ENCODE measurements at places on chromosomes 7 and 10.

- peak; percentile 75 for DNase-seq
Measured at GRCh38 chr7:11341285-11341944, 367.7 kb downstream of the PHF14 start.

DNA sequence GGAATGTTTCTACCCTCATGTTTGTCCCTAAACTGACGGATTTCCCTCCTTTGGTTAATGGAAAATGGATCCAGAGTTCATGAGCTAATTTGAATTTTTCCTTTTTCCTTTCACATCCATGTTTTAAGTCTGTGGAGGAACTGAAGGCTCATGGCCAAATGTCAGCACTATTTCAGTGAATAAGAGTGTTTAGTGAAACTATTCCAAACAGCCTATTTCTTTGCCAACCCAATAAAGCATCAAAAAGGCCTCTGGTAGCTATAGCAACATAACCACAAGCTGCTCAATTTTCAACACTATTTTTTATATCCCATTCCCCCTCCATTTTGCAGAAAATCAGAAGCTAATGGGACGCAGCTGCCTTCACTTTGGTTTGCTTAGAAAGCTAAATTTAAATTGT lies 1454.1 kb downstream of the GATA3 start:
- DNase-seq = no peak

GRCh38 chr10:50410066-50410811 lies 158.9 kb upstream of the ASAH2 start:
- peak; percentile 1 for DNase-seq

GRCh38 chr7:28330384-28331070 lies 81.8 kb upstream of the CREB5 start:
- peak; percentile 17 for DNase-seq

GRCh38 chr7:129882531-129882930 lies 70.2 kb downstream of the UBE2H start:
- no peak for DNase-seq

- no peak for DNase-seq
Measured at GRCh38 chr7:121570365-121570764, 174.3 kb upstream of the FAM3C start.

DNA sequence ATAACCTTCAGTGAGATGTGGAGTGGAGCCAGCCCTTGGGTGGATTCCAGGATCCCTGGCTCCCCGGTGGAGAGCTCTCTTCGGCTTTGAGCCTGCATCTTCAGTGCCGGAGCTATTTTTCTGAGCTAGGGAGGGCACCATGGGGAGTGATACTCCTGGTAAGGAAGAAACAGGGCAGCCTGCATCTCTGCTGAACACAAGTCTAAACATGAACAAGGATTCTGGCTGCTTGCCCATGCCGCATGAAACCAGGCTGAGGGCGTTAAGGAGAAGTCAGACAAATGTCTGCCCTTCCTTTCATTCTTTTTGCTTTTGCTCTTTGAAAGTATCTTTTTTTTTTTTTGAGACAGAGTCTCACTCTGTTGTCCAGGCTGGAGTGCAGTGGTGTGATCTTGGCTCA lies 60.4 kb downstream of the EVX1 start:
- DNase-seq = no peak

- DNase-seq = no peak
Measured at GRCh38 chr7:27068259-27068658, 27.5 kb downstream of the HOXA1 start.

- DNase-seq = no peak
Measured at GRCh38 chr7:143256325-143256724, 6.9 kb upstream of the GSTK1 start.

GRCh38 chr7:129468087-129468486 lies 33.9 kb downstream of the STRIP2 start:
- DNase-seq = no peak

DNA sequence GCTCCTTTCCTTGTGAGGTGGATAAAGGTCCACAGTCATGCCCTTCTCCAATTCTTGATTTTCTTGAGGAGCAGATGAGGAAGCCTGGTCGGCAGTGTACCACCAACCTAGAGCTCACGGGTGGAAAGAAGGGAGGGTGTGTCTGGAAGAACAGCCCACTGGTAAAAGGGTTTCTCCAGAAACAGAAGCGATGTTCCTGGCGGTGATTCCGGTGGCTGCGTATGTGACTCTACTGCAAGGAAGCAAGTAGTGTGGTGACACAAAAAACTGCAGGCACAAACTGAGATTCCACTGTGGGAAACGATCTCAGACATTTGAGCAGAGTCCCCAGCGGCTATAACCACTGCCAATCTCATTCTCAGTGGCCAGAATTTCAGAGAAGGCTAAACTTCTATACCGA lies 65.9 kb upstream of the ATP6V0A4 start:
- no peak for DNase-seq

- DNase-seq = no peak
Measured at GRCh38 chr7:22632674-22633073, 94.3 kb upstream of the IL6 start.

- DNase-seq = no peak
Measured at GRCh38 chr7:28483908-28484605, 71.7 kb downstream of the CREB5 start.

- no peak for DNase-seq
Measured at GRCh38 chr10:129861776-129862531, 102.1 kb downstream of the EBF3 start.

- peak; percentile 71 for DNase-seq
Measured at GRCh38 chr10:123301077-123301857, 147.1 kb downstream of the BUB3 start.

- no peak for DNase-seq
Measured at GRCh38 chr10:27445070-27445469, 59.0 kb upstream of the RAB18 start.

GRCh38 chr10:69624245-69624786 lies 5.7 kb upstream of the FAM241B start:
- no peak for DNase-seq

- DNase-seq = no peak
Measured at GRCh38 chr7:25313526-25313925, 85.2 kb upstream of the NPVF start.

- peak; percentile 23 for DNase-seq
Measured at GRCh38 chr10:71073451-71074175, 138.8 kb upstream of the UNC5B start.

GRCh38 chr10:131654471-131655087 lies 246.2 kb upstream of the PPP2R2D start:
- DNase-seq = no peak

DNA sequence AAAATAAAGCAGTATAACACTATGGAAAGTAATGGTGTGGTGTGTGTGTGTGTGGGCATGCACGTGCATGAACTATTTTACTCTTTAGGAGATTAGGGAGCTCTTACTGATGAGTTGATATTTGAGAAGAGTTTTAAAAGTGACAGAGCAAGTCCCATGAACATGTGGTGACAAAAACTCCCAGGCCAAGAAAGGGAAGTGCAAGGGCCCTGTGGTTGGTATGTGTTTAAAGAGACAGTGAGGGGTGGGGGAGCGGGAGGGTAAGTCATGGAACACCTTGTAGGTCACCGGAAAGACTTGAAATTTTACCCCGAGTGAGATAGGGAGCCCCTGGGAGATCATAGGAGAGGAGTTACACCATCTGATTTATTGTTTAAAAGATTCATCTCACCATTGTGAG lies 63.3 kb downstream of the AKR1B1 start:
- no peak for DNase-seq

DNA sequence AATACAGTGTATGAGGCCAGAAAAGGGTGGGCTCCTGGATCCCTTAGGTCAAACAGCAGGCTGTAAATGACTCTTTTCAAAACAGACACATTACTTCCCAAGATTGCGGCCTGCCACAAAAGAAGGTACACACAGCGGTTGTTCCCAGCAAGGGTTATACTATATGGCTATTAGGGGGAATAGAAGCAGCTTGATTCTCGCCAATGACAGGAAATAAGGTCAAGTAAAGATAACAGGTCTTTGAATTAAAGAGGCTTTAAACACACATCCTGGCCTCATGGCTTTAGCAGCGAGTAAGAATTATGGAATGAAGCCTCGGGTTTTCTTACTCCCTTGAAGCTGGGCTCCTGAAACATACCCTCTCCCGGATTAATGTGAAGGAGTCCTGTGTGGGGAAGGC lies 58.3 kb downstream of the CYP26A1 start:
- no peak for DNase-seq

GRCh38 chr10:99595236-99595635 lies 25.0 kb downstream of the SLC25A28 start:
- DNase-seq = no peak

DNA sequence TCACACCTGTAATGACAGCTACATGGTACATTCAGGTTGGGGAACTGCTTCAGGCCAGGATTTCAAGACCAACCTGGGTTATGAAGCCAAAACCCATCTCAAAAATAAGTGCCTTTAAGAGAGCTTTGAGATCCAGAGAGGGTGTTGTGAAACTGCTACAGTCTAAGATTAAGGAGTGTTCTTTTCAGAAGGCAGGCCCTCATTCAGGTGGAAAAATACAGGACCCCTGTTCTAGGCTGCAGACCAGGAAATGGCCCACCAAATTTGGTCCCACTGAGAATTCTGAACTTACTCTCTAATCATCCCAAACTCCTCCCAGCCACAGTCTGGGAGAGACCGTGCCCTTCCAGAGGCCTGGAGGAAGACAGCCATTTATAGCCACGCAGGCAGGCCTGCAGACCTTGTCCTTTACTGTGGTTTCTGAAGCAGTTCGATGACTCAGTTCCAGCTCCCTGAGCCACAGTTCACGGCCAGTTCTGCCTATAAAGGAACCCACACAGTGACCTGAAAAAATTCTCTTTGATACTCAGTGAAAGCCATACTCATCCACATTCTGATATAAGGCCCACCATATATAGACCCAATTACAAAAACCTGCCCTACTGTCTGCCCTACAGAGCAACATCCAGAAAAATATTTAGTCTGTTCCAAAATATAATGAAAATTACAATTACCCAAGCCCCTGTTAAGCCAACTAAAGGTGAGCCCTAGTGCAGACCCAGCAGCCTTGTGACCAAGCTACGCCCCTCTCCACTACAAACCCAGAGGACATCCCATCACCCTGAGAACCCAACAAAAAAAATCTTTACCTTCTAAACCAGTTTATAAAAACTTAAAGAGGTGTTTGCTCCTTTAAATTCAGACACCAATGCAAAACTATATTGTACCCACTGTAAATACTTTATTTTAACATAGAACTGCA lies 21.2 kb downstream of the ZNF680 start:
- DNase-seq = no peak

DNA sequence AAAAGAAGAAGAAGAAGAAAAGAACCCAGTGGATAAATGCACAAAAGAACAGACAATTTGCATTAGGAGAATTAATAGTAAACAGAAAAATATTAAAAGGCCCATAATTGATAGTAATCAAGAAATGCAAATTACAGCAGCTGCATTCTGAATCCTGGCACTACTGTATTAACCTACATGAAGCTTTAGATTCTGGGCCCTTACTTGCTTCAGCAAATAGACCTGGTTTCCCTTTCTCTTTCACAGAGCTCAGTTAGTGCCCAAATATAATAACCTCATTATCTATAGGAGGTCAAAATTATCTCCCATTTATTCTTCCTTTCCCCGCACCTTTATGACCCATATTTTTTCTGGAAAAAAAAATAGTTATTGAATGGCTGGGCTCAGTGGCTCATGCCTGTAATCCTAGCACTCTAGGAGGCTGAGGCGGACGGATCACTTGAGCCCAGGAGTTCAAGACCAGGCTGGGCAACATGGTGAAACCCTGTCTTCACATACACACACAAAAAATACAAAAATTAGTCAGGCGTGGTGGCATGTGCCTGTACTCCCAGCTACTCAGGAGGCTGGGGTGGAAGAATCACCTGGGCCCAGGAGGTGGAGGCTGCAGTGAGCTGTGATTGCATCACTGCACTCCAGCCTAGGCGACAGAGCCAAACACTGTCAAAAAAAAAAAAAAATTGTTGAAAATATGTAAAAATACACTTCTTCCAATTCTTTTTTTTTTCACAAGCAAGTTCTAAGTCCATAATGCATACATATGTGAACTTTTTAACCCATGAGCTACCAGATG lies 36.0 kb upstream of the PIK3AP1 start:
- no peak for DNase-seq

DNA sequence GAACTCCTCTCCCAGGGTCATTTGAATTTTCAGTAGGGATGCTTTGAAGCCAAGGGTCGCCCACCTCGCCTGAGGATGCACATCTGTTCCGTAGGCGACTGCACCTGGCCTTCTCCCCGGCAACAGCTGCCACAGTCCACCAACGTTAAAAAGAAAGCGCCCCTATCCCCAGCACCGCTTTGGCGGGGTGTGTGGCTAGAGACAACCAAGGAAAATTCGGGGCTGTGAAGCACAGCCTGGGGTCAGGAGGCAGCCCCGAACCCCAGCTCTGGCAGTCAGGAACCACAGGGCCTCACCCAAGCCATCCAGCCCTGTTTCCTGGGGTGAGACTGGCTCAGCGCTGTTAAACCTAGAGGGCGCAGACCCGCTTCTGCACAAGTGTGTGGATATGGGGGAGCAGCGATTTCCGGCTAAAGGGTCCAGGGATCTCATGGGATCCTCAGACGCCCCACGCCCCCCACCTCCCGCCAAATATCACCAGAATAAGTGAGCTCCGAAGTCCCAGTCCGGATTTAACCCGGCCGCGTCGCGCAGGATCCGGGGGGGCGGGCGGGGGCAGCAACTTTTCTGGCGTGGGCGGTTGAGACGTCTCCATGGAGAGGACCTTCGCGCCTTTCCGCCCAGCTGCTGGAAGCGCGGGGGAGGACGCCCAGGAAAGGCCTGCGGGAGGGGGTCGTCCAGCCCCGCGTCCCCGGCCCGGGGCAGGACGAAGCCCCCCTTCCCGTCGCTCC lies 822 bp downstream of the ZC3HAV1L start:
- peak; percentile 67 for DNase-seq

- DNase-seq = peak; percentile 74
Measured at GRCh38 chr10:37747081-37747480, 110.3 kb downstream of the ZNF248 start.

DNA sequence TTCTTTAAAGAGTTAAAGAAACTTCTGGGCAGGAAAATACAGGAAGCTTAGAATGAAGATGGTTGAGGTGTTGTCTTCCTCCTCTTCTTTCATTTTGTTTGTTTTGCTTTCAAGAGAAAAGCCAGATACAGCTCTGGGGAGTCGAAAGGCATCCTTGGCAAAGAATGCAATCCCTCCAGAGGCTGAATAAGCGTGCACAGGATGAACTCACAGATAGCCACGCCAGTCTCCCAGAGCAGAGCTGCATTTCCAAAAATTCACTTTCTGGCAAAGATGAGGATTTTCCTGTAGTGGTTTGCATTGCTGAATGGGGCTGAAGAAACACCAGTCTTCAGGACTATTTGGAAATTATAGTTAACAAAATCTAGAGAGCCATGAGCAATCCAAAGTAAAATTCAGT lies 336.4 kb downstream of the NRG3 start:
- no peak for DNase-seq
